ENCODE measurements at places on chromosomes 16 and 17.

DNA sequence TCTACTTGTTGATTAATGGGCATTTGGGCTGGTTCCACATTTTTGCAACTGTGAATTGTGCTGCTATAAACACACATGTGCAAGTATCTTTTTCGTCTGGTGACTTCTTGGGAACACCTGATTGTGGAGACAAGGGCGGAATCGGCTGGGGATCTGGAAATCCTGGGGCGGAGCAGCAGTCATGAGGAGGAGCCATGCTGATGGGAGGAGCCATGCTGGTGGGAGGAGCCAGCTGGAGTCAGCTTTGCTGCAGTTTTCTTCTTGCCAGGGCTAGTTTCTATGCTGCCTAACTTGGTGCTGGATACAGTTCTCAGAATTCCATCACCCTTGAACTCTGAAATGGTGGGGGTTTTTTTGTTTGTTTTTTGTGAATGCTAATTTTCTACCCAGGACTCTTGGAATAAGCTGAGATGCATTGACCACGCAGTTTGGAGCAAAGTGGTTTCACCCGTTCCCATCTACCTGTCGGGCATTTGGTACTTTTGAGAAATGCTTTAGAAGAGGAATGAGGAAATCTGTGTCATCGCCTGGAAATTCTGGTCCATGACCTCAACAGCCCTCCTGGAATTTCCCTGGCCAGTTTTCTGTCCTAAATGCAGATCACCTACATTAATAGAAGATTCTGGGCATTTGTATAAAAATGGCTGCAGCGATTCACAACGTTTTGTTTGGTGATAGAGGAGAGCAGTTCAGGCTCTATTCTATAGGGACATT is 217.4 kb upstream of the ZFHX3 start:
- no peak for DNase-seq

GRCh38 chr17:40072040-40072734 is 9.4 kb downstream of the THRA start:
- no peak for DNase-seq

DNA sequence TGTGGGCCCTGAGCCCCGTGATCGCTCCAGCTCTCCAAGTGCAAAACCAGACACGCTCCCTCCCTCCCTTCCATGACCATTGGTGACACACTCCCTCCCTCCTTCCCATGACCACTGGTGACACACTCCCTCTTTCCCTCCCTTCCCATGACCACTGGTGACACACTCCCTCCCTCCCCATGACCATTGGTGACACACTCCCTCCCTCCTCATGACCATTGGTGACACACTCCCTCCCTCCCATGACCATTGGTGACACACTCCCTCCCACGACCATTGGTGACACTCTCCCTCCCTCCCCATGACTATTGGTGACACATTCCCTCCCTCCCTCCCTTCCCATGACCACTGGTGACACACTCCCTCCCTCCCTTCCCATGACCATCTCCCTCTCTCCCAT is 56.3 kb downstream of the LMF1 start:
- DNase-seq = no peak

DNA sequence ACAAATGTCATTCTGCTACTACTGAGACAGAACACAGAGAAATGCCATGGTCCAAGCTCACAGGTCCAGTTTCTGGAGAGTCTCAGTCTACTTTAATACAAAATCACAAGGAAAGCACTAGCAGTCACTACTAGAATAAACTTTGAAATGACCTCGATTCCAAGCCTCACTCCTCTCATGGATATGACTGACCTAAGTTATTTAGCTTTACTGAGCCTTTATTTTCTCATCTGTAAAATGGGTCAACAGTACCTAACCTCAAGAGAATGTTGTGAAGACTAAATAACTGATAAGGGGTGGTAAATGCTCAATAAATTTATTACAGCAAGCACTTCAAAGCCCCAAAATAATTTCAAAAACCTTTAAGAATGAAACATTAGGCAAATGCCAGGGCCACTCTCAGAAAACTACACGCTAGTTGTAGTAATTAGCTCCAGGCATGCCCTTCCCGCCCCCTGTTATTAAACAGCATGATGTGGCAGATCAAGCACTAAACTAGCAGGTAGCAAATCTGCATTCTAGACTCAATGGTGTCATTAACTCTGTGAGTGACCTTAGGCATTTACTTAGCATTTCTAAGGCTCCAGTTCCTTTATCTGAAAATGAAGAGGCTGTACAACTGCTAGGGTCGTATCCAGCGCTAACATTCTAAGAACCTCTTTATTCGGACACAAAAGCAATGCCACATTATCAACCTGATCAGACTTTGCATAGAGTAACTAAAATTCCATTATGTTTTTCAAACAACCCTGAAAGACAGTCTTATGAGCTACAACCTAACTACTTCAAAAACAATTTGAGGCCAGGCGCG is 8.4 kb downstream of the GSPT1 start:
- DNase-seq = no peak

- no peak for DNase-seq
These were observed 105.9 kb downstream of the ZFHX3 start for GRCh38 chr16:72942021-72942420.

DNA sequence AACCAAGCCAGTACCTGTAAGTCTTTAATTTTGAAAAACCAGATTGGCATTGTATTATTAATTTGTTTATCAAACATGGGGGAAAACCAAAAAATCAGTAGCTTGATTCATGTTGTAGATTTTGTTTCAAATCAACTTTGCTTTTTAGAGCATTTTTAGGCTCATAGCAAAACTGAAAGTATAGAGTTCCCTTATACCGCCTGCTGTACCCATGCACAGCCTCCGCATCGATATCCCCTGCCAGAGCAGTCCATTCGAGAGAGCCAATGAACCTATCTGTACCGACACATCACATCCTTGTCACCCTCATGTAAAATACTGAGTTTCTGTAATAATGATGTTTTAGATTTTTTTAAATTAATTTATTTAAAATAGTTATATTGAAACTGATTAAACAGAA is 16.2 kb upstream of the MRC2 start:
- no peak for DNase-seq

DNA sequence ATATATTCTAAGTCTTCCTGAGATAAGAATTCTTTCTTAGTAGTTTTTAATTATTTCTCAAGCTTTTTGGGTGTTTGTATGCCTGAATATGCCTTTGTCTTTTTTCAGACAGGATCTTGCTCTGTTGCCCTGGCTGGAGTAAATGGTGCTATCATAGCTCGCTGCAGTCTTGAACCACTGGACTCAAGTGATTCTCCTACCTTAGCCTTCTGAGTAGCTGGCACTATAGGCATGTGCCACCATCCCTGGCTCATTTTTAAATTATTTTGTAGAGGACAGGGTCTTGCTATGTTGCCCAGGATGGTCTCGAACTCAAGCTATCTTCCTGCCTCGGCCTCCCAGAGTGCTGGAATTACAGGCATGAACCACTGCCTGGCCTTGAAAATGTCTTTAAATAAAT is 41.6 kb downstream of the MAP2K4 start:
- no peak for DNase-seq

GRCh38 chr17:59638553-59638952 is 18.9 kb downstream of the CLTC start:
- no peak for DNase-seq

- DNase-seq = peak; percentile 59
These were observed 4.8 kb downstream of the P2RX1 start for GRCh38 chr17:3911271-3912053.

DNA sequence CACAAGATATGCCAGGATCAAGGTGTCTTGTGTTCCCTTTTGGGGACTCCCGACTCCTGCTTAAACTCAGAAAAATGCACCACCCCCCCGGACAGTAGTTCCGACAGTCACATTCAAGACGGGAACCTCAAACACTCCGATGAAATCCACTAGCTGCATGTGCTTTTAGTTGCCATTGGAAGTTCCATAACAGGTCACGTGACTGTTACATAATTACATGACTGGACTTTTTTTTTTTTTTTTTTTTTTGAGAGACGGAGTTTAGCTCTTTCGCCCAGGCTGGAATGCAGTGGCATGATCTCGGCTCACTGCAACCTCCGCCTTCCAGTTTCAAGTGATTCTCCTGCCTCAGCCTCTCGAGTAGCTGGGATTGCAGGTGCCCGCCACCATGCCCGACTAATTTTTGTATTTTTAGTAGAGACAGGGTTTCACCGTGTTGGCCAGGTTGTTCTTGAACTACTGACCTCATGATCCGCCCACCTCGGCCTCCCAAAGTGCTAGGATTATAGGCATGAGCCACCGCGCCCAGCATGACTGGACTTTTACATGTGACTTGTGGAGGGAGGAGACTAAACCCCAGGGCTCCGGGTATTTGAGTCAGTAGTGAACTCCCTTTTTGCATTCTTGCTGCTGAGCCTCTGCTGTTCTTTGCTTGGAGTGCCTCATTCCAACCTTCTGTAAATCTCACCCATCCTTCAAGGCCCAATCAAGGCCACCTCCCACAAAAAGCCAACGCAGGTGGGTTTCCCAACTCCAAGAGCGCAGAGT is 1.6 kb downstream of the SIRT7 start:
- no peak for DNase-seq

- no peak for DNase-seq
These were observed 30.3 kb upstream of the LRRC37A start for GRCh38 chr17:46264456-46265198.

DNA sequence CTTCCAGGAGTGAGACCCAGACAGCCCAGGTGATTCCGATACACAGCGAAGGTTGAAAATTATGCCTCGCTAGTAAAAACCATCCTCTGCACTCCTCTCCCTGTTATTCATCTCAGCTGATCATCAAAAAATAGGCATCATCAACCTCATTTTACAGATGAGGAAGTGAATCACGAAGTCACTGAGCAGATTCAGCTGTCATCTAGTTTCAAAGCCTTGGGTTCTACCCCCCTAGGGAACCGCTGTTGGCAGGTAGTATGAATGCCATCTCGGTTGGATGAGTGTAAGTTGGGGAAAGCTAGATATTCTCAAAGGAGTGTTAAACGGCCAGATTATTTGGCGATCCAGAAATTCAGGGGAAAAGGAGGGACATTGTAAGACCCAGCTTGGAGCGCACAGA is 2.0 kb downstream of the CRYM start:
- no peak for DNase-seq

DNA sequence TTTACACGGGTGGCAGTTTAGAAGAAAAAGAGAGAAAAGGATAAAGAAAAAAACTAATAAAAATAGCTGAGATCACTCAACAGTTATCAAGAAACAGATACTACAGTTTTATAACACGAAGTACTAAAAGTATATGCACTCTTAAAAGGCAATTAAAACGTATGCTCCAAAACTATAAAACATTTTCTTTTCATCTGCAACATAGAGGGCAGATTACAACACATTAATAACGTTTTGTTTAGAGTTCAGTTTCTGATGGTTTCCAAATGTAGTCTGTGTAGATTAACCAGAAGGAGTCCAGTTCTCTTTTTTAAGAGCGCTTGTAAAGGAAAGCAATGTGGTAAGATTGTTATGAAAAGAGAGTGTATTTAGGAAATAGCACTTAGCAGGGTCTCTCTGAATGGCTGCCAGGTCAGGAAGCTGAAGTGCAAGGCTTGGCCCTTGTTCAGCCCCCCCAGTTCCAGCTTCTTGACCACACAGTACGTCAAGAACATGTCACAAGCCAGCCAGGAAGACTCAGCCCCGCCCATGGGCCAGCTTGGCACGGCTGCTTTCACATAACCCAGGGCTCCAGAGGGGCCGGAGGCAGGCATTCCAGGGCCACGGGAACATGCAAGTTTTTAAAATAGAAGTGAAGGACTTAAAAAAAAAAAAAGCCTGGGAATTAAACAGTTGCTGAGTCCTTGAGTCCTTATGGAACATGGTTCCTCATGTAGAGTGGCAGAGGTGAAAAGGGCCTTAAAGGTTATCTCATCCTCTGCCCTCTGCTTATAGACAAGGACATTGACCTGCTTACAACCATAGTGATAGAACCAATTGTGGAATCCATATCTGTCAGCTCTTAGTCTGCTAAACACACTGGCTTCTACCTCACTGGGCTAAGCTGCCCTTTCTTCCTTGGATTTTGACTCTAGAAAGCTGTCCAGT is 147.4 kb upstream of the TBX2 start:
- no peak for DNase-seq
